ENCODE measurements at places on chromosomes 2 and 18.

DNA sequence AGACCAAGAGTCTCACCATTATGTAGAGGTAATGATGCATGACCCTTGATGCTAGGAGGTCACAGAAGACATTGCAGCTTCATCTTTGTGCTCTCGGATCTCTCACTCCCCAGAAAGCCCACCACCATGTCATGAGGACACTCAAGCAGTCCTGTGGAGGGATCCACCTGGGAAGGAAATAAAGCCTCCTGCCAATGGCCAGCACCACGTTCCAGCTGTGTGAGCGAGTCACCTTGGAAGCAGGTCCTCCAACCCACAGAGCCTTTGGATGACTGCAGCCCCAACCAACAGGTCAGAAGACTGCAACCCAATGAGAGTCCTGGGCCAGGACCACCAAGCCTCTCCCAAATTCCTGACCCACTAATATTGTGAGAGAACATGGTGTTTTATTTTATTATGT lies 38.4 kb downstream of the CYP26B1 start:
- DNase-seq = no peak

DNA sequence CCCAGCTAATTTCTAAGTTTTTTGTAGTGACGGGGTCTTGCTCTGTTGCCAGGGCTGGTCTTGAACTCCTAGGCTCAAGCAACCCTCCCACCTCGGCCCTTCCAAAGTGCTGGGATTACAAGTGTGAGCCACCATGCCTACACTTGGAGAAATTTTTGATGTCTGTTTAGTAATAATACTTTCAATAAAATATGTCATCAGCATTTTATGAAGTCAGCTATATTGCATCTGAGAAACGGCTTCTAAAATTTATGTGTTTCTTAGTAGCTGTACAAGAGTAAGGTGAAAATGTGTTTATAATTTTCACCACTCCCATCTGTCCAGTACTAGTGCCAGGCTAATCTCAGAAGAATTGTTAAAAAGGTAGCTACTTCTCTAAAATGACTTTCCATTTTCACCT lies 46.8 kb downstream of the GULP1 start:
- no peak for DNase-seq

DNA sequence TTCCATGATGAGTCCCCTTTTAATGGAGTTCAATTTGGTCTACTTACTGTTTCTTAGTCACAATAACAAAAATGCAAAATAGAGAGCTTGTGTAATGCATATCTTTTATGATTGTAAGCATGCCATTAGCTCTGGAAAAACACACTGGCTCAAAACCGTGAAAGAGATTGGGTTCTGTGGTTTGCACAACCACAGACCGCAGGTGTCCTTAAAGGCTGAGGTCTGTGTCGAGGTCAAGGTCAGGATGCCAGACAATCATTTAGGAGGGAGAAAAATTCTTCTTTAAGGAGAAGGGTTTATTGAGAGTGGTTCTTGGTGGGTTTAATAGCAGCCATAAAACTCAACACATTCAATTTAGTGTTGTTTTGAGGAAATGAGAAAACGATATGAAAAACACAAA lies 487.2 kb downstream of the GALR1 start:
- no peak for DNase-seq

DNA sequence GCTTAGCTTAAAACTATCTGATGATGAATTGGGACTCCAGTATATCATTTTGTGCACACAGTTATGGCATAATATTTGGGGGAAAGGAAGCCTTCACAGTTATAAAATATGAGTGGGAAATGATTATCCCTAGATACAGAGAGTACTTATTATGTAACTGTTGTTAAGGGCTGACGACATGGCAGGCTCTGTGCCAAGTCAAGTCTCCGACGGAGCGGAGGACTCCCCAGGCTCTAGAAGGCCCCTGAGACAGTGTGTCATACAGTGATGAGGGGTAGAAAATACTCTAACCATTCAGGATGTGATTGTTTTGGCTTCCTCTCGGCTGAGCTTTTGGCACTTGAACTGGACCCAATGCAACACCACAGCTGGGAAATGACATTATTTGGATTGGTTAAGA lies 211.8 kb downstream of the SLC8A1 start:
- peak; percentile 84 for DNase-seq

DNA sequence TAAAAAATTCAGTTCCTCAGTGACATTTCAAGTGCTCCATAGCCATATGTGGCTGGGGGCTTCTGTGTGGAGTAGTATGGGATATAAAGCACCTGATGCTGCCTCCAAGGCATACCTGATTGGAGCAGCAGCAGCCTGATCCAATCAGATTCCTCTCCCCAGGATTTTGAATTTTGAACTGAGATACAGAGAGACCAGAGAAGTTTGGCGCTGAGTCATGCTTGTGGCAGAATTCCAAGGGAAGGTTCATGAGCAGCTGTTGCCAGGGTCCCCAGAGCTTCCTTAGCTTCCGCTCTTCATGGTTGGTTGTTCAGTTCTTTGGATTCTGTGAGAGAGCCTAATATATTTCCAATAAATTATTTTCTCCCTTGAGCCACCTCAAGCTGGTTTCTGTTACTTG lies 29.0 kb upstream of the CFAP36 start:
- DNase-seq = no peak

GRCh38 chr2:206797376-206797775 lies 32.0 kb downstream of the FASTKD2 start:
- DNase-seq = no peak

GRCh38 chr2:174058026-174058425 lies 92.9 kb upstream of the SP3 start:
- DNase-seq = no peak

GRCh38 chr2:104944495-104944894 lies 90.6 kb downstream of the POU3F3 start:
- DNase-seq = no peak

GRCh38 chr18:78368726-78369125 lies 610.9 kb upstream of the SALL3 start:
- DNase-seq = no peak

GRCh38 chr2:44743473-44743872 lies 198.0 kb upstream of the SIX3 start:
- DNase-seq = no peak

DNA sequence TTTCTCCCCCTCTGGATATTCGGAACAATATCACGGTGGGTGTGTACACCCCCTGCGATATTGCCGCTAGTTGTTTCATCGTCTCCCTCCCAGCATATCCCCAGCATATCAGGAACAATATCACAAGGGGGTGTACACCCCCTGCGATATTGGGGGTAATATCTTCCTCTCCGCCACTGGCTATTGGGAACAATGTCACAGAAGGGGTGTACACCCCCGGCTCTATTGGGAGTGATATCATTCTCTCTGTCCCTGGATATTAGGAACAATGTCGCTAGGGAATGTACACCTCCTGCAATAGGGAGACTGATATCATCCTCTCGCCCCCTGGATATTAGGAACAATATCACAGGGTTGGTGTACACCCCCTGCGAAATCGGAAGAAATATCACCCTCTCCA lies 1932.0 kb downstream of the SUCLG1 start:
- DNase-seq = no peak

GRCh38 chr2:150595803-150596470 lies 108.5 kb upstream of the RND3 start:
- DNase-seq = no peak

DNA sequence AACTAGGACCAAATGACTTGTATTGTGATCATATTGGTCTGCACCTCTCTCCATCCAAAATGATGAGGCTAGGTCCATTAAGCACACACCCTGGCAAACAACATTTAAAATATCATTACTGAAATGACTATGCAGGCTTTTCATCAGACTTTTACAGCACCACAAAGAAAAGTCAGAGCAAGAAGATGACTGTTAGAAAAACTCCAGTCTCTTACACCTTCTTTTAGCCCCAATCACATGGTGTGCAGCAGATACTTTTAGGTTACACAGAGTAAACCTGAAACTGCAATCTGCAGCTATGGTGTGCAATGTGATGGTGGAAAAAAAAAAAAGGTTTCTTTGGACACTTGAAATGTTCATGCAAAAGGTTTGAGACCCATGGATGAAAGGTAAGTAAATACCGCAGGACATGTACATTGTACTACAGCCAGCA lies 5.4 kb upstream of the POLI start:
- no peak for DNase-seq

- DNase-seq = no peak
Observed at GRCh38 chr2:240429872-240430491, 5.5 kb upstream of the GPC1 start.

DNA sequence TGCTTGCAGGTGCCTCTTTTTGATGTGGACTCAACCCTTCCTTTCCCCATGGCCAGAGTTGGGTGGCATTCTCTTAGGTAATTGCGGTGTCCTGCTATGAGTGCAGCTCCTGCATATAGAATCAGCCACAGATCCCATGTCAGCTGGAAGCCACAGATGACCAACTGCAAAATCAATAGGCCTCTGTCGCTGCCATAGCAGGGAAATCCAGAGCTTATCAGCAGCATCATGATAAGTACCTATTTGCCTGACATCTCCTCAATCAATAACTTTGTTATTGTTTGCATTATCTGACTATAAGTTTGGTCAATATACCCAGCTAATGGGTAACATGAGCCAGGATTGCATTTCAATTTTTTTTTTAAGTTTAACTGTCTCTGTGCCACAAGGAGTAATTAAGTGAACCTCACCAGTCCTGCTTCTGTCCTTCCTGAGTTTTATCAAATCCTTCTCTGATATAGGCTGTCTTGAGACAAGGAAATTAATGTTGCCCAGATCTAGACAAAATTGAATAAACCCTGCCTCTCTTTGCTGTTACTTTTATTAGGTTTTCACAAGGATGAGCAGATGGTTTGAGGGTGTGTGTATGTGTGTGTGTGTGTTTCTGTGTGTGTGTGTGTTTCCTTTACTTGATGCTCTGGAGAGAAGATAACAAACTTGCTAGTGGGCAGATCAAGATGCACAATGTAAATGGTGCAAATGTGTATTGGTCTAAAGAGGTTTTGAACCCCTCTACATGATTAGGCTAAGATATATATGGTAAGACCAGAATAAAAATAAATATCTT lies 59.6 kb upstream of the CREB1 start:
- DNase-seq = no peak

DNA sequence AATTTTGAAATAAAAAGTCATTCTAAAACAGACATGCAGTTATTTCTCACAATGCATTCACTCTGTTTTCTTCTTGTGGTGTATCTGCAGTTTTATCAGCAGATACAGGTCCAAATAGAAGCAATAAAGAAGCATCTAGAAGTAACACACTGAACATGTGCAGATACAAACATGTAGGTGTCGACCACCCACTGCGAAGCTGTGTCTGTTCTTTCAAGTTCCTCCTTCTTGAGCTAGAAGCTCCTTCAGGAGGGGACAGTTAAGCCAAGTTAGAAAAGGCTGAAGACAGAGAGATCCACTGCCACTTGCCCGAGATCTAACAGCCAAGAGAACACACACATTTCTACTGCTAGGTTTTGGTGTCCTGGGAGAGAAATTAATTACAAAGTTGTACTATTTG lies 30.1 kb downstream of the WDFY1 start:
- no peak for DNase-seq

DNA sequence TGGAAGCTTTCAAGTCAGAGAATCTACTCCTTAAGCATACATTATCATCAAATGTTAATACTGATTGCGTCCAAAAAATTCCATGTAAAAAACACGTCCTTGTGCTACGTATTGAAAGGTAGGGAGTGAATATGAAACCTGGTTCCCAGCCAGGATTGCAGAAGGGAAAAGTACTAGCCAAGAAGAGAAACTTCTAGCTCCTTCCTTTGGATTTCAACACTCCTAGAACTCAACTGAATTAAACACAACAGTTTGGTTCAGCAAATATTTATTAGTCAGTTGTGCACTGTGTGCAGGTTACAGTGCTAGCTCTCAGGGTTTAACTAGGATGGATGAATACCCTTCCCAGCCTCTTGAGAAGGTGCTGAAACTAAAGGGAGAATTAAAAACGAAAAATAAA lies 33.9 kb upstream of the FHL2 start:
- no peak for DNase-seq

DNA sequence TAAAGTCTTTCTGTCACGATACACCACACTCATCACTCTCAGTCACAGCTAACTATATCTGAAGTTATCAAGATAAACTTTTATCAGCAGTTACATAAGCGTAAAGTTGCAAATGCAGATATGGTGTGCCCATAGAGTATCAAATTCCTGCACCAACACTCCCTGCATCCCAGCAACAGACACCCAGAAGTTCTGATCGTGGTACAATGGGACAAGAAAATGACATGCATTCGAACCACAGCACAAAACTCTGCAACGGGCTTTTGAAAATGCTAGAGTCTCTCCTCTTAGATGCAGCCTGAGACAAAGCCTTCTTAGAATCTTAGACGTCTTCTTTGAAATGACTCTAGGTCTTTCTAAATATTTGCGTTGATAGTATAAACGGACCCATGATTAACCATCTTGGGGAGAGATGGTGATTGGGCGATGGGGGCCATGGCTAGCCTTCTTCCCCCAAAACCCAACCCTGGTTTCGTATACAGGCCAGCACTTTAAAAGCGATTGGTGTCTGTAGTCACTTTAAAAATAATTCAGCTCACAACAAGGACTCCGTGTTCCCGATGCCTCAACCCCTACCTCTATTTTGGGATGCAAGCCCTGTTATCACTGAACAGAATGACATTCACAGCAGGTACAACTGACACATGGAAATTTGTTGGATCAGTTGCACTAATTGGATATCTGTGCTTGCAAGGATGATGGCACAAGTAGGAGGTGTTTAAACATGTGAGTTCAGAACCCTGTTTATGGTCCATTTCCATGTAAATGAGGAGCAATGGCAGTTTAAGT lies 286.6 kb downstream of the MYT1L start:
- DNase-seq = no peak

GRCh38 chr2:8496617-8497016 lies 185.2 kb upstream of the ID2 start:
- DNase-seq = no peak

GRCh38 chr2:241029599-241030332 lies 31.3 kb downstream of the SNED1 start:
- DNase-seq = no peak

GRCh38 chr2:241652722-241653121 lies 15.2 kb downstream of the ATG4B start:
- no peak for DNase-seq

- no peak for DNase-seq
Observed at GRCh38 chr2:29879456-29879855, 41.9 kb downstream of the ALK start.

GRCh38 chr18:60804415-60804814 lies 431.8 kb upstream of the MC4R start:
- no peak for DNase-seq

GRCh38 chr2:74357627-74358026 lies 14.4 kb upstream of the SLC4A5 start:
- DNase-seq = no peak

- no peak for DNase-seq
Observed at GRCh38 chr18:80225685-80226084, 21.6 kb downstream of the PARD6G start.
